ENCODE measurements at places on chromosomes 4 and X. TPM values are rescaled to one million over a fixed set of nuclear protein-coding genes. Genes with fewer than 3 reads are reported as not detected.

GRCh38 chrX:12866451-12867377 lies at the start of gene TLR7:
Gene TLR7 (plus strand): TSS chrX:12867072. CDS start chrX:12867579, 507 bp downstream.
- no peaks in the 10 kb centered on the region for H3K4me1 ChIP-seq
- no peaks in the 10 kb centered on the region for H3K36me3 ChIP-seq
- no peak within 1 kb of the TSS for H3K27ac ChIP-seq
- DNase-seq: no peak
- no peak within 1 kb of the TSS for H3K4me3 ChIP-seq

DNA sequence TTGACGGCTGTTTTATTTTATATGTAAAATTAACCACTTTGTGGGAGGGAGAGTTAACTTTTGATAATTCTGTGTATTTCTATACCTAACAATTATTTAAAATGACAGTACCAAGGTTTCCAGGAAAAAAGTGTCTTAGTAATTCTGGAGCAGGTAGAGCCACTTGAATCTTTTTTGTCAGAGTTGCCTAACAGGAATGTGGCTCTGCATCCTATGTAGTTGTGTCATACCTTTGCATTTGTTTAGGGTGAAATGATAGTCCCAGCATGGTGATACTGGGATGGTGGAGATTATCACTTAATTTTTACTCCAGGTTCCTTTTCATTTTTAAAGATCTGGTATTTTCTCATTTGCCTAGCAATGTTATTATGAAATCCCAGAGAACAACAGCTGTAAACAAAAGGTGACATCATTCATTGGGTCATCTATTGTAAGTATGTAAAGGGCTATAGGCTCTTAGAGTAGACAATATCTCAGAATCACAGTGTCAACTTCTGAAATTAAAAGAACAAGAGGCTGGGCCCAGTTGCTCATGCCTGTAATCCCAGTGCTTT lies 9.6 kb downstream of the SGMS2 start:
- no peak overlapping the region for H3K4me3 ChIP-seq
- no peaks in the 10 kb centered on the region for H3K27me3 ChIP-seq
- H3K4me1 ChIP-seq: no peaks in the 10 kb centered on the region

DNA sequence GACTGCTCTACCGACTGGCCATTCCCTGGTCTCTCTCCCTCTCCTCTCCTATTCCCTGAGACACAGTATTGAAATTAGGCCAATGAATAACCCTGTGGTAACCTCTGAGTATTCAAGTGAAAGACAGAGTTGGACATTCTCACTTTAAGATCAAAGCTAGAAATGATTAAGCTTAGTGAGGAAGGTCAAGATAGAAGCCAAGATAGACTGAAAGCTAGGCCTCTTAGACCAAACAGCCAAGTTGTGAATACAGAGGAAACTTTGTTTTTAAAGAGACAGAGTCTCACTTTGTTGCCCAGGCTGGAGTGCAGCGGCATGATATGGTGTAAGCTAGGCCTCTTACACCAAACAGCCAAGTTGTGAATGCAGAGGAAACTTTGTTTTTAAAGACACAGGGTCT lies 64.6 kb downstream of the KDM6A start:
- no peaks in the 10 kb centered on the region for H3K36me3 ChIP-seq
- peaks cover 2% of the 10 kb centered on the region for H3K4me1 ChIP-seq
- no peaks in the 10 kb centered on the region for H3K27me3 ChIP-seq
- H3K27ac ChIP-seq: no peak overlapping the region
- no peak overlapping the region for H3K4me3 ChIP-seq

GRCh38 chr4:41542526-41543275 lies 4.7 kb downstream of the LIMCH1 start:
- no peak overlapping the region for H3K4me3 ChIP-seq
- DNase-seq: no peak
- H3K27ac ChIP-seq: no peak overlapping the region
- H3K36me3 ChIP-seq: no peaks in the 10 kb centered on the region
- H3K27me3 ChIP-seq: no peaks in the 10 kb centered on the region

DNA sequence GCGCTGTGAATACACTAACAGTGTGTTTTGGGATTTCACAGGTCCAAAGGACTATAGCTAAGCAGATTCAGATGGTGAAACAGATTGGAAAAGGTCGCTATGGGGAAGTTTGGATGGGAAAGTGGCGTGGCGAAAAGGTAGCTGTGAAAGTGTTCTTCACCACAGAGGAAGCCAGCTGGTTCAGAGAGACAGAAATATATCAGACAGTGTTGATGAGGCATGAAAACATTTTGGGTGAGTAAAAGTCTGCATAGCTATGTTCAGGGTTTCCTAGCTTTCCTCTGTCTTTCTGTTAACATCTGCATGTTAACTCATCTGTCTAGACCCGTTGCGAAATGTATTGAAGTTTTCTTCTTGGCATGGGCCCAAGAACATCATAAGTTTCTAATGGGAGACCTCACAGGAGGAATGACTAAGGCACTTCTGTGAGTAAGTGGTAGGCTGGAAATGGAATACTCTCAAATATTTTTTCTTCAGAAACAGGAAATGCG lies 372.1 kb downstream of the BMPR1B start:
- DNase-seq: no peak
- no peaks in the 10 kb centered on the region for H3K27me3 ChIP-seq
- no peaks in the 10 kb centered on the region for H3K4me1 ChIP-seq
- no peak overlapping the region for H3K4me3 ChIP-seq

GRCh38 chr4:1718095-1718850 lies 2.9 kb downstream of the TMEM129 start:
- H3K4me1 ChIP-seq: peaks cover 11% of the 10 kb centered on the region
- H3K27ac ChIP-seq: no peak overlapping the region
- no peak overlapping the region for H3K4me3 ChIP-seq
- no peaks in the 10 kb centered on the region for H3K27me3 ChIP-seq
- no peaks in the 10 kb centered on the region for H3K36me3 ChIP-seq

DNA sequence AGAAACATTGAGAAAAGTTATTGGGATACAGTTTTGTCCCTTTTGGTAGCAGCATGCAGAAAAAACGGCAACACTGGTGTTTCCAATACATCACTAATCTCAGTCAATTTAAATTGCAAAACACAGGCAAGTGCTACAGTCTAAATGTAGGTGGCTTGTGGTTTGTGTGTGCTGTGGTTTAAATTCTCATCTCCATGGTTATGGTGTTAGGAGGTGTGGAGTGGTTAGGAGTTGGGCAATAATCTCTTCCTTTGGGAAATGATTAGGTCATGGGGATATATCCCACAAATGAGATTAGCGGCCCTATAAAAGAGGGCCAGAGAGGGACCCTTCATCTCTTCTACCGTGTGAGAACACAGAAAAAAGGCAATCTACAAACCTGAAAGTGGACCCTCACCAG lies 1344.3 kb downstream of the ADGRL3 start:
- no peaks in the 10 kb centered on the region for H3K4me1 ChIP-seq
- H3K27ac ChIP-seq: no peak overlapping the region
- H3K36me3 ChIP-seq: no peaks in the 10 kb centered on the region
- DNase-seq: no peak
- no peak overlapping the region for H3K4me3 ChIP-seq
- H3K27me3 ChIP-seq: no peaks in the 10 kb centered on the region

DNA sequence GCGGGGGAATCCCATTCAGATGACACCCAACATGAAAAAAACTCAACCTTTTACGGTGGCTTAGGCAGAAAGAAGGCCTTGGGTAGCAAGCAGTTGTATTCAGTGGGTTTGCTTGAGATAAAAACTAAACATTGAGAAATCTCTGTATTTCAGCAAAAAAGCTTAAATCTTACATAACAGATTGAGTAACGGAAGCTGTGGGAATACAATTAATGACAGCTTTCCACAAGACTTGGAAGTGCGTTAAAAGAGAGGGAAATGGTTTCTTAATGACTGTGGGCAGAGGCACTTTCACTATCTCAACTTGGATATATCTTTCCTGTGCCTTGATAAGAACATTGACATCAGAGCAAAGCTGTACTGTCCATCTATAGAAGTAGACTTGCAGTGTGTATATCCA lies 418.5 kb upstream of the HS3ST1 start:
- H3K27me3 ChIP-seq: no peaks in the 10 kb centered on the region
- H3K4me3 ChIP-seq: no peak overlapping the region
- DNase-seq: no peak
- no peak overlapping the region for H3K27ac ChIP-seq
- no peaks in the 10 kb centered on the region for H3K36me3 ChIP-seq

The TRAM1L1 gene
- 3.0 TPM for total RNA-seq
